ENCODE measurements at places on chromosomes 2 and 18.

DNA sequence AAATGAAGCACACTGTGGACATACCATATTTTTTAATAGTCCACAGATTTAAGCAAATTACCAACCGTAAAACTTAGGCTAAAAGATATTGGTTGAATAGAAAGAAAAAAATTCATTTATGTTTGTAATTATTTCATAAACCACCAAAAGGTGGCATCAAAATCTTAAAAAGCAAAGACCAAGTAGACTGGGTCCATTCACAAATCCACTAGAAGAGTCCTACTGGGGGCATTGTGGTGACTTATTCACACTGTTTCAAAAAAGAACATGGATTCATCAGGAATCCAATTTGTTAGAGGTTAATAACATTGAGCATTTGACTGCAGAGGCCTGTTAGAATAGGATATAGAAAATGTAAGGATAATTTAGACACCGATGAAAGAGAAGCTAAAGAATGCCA is 194.9 kb upstream of the KYNU start:
- H3K27me3 ChIP-seq = no peaks in the 10 kb centered on the region
- H3K27ac ChIP-seq = no peak overlapping the region
- no peak for DNase-seq
- no peaks in the 10 kb centered on the region for H3K4me1 ChIP-seq
- H3K36me3 ChIP-seq = no peaks in the 10 kb centered on the region
- H3K4me3 ChIP-seq = no peak overlapping the region

DNA sequence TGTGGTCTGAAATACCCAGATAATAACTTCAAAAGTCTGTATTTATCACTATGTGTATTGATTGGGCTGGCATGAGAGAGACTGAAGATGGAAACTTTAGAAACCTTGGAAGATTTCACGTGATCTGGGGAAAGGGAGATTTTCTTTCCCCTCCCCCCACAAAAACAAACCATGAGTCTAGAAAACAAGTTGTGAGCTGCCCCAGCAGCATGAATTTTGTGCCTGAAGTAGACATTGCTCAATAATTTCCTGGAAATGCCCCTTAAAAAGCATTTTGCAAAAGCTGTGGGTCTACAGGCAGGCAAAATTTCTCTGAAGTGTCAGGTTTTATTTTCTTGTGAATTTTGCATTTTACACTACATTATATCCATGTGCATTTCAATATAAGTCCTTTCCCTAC is 101.8 kb downstream of the ETAA1 start:
- H3K4me3 ChIP-seq = no peak overlapping the region
- no peak overlapping the region for H3K27ac ChIP-seq
- no peak for DNase-seq
- no peaks in the 10 kb centered on the region for H3K27me3 ChIP-seq

GRCh38 chr2:71477231-71477691 is 23.9 kb downstream of the DYSF start:
- no peak for DNase-seq
- no peak overlapping the region for H3K4me3 ChIP-seq
- peaks cover 33% of the 10 kb centered on the region for H3K27me3 ChIP-seq
- H3K36me3 ChIP-seq = no peaks in the 10 kb centered on the region
- H3K27ac ChIP-seq = no peak overlapping the region

GRCh38 chr18:34767601-34768027 is 57.5 kb downstream of the DTNA start:
- H3K4me3 ChIP-seq = no peak overlapping the region
- no peak for DNase-seq
- H3K36me3 ChIP-seq = no peaks in the 10 kb centered on the region

Measured in activated naive CD4-positive, alpha-beta T cell treated with anti-CD3 and anti-CD28 coated beads, Interleukin-2, amount 10 ng/mL, durations not matched to agents 7 days and 5 days (primary cell).